ENCODE measurements at places on chromosomes 3 and 15.
A peak's percentile ranks its signal among the peaks of the same experiment; 100 is the strongest.

- DNase-seq: peak; percentile 34
These were observed 609 bp downstream of the RNF13 start for GRCh38 chr3:149813367-149814281.

- DNase-seq: no peak
These were observed 9.1 kb downstream of the RPUSD3 start for GRCh38 chr3:9834520-9835380.

GRCh38 chr3:54427941-54428871 is 305.9 kb downstream of the CACNA2D3 start:
- DNase-seq: peak; percentile 58

DNA sequence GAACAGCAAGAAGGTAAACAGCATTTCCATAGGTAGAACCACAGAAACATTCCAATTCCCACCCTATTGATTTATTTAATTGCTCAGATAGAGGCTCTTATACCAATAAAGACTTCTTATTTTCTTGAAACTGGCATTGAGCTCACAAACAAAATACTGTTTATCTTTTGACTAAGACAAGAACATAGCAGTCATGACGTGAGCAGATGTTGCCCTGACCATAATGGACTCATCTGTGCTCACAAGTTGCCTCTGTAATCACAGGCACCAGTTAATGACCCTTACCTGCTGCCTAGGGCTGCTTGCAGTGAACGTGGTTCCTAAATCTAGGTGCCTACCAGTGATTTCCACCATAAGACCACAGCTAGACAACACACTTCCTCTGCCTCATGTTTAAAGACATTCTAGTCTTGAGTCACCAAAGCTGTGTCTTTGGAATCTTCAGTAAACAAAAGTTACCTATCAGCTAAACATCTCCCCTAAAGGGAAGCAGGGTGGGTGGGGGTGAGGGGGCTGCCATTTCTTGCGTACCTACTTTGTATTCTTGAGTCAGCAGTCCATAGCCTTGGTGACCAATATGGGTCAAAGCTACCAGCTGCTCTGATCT is 2.1 kb downstream of the FYCO1 start:
- peak; percentile 28 for DNase-seq

GRCh38 chr3:193835414-193835813 is 242.4 kb downstream of the OPA1 start:
- DNase-seq: no peak

GRCh38 chr3:103440539-103441203 is 1005.9 kb downstream of the ZPLD1 start:
- DNase-seq: no peak

GRCh38 chr3:176579711-176580185 is 617.5 kb downstream of the TBL1XR1 start:
- DNase-seq: peak; percentile 2

- no peak for DNase-seq
These were observed 54.7 kb downstream of the QTRT2 start for GRCh38 chr3:114111060-114111770.

DNA sequence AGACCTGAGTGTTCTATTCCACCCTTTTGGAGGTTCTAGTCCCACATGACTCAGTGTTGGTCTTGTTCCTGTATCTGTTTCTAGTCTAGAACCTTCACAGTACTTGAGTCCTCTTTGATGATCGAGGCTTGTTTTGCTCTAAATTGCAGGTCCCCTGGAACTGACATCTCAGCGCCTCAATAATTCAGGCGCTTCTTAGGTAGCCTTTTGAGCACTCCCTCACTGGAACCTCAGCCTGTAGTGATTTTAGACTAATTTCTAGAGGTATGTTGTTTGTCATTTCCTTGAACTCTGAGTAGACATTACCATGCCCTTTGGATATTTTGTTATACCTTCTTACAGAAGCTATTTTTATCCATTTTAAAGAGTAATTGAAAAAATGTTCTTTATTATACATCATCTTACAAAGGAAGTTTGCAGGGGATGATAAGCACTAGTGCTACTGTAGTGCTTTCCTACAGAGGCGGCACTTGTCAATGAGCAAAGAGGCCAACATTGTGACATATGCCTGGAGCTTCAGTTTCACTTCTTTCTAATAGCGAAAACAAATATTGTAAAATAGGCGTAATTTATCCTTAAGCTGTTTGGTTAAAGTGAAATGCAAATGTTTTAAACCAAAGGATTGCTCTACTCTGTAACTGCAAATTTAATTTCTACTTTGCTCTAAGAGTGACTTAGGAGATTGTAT is 75.7 kb downstream of the EFL1 start:
- DNase-seq: no peak

- DNase-seq: no peak
These were observed 428.3 kb downstream of the NAALADL2 start for GRCh38 chr3:175287361-175287963.

- no peak for DNase-seq
These were observed 75.7 kb downstream of the TRIM69 start for GRCh38 chr15:44812029-44812517.

GRCh38 chr3:14915636-14916222 is 31.7 kb upstream of the NR2C2 start:
- no peak for DNase-seq

GRCh38 chr15:29924750-29925149 is 102.5 kb upstream of the TJP1 start:
- DNase-seq: peak; percentile 50

Measured in HFFc6 (cell line).